SK-N-MC (cell line): ENCODE measurements at places on chromosomes 11 and 22.

DNA sequence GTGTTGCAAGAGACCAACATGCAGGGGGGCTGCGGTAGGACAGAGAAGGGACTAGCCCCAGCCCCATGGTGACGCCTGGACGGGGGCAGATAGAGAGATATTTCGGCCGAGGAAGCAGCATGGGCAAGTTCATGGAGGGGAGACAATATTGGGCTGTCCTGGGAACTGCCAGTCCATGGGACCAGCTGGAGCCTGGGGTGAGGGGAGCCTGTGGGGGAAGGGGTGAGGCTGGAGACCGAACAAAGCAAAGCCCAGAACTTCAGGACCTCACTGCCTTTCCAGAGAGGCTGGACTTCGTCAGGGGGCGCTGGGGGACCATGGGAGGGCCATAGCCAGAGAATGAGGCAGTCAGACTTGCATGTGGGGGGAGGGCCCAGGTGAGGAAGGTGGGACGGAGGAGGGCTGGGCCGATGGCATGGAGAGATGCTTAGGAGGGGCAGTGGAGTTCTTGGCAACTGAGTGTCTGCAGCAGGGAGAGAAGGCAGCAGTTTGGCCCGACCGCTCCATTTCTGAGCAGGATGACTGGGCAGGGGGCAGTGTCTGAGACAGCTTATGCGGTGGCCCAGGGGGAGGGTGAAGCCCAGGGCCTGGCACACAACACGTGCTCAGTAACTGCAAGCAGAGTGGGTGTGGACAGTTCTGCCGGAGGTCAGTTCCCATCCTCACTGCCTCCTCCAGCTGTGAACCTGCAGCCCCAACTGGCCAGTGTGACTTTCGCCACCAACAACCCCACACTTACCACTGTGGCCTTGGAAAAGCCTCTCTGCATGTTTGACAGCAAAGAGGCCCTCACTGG lies 712 bp downstream of the UPK3A start:
- DNase-seq, result no peak

DNA sequence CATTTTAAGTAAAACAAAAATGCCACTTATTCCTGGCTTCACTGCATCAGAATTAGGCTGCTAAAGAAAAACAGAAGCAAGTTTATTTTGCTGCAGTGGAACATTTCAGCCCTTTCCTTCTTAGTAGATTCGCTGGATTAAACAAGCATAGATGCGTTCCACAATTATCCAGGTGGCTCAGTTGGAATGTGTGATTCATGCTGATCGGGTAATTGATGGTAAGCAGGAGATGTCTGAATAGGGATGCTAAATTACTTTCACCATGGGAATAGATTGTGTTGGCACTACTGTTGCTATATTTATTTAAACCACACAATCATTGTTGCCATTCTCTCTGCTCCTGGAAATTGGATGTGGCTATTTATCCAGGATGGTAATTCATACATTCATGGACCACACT lies 440.1 kb upstream of the DDI1 start:
- no peak for DNase-seq

DNA sequence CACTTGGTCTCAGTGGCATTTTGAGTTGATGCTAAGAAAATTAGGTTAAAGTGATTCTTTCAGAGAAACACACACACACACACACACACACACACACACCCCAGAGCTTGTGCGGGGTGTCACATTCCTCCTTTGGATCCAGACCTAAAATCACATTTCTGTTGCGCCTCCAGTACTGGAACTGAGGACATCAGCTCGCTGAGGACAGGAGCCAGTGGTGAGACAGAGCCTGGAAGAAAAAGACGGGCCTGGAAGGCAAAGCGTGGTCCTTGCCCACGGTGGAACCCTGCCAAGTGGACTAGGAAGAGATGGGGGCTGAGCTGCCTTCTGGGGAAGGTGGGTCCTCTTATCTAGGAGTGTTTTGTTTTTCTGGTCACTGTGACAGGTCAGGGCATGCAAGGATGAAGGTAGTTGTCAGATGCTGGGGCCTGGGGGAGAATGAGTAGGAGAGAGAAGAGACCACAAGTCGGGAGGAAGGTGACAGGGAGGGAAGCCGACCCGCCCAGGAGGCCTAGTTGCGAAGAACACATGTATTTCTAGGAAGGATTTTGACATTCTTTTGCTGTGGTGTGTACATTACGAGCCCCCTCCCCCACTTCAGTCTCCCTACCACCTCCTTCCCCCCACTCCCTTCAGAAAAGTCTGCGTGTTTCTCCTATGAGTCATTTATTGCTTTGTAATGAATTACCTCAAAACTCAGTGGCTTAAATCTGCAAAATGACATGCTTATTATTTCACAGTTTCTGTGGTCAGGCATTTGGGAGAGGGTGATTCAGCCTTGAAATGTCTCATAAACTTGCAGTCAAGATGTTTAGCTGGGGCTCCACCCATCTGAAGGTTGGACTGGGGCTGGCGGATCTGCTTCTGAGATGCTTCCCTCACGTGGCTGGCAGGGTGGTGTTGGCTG lies 4.8 kb upstream of the ELFN2 start:
- no peak for DNase-seq

DNA sequence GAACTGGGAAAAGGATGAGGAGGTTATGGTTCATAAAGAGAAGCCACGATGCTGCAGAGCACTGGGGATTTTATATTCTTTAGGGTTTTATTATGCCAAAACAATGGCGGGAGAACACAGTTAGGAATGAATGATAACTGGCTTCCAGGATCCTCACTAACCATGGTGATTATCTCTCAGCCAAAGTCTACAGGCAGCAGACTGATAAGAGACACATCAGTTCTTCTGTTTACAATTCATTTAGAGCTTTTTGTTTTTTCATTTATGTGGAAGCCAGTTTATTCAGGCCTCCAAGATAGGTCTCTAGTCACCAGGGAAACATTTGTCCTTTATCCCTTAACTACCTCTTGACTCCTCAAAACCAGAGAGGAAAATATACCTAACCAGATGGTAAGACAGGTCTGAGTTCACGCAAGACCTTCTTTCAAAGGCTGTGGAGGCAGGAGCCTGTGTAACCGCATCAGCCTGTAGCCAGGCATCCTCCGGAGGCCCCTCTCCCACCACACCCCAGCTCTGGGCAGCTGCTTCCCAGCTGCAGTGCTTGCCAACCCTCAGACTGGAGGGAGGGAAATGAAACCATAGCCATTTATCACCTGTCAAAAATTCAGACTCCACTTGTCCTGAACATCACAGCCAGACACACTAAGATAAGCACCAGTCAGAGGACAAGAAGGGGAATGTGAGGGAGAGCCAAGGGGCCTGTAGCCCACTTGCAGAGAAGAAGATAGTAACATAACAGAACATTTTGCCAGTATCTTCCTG lies 57.2 kb upstream of the FAM181B start:
- no peak for DNase-seq

DNA sequence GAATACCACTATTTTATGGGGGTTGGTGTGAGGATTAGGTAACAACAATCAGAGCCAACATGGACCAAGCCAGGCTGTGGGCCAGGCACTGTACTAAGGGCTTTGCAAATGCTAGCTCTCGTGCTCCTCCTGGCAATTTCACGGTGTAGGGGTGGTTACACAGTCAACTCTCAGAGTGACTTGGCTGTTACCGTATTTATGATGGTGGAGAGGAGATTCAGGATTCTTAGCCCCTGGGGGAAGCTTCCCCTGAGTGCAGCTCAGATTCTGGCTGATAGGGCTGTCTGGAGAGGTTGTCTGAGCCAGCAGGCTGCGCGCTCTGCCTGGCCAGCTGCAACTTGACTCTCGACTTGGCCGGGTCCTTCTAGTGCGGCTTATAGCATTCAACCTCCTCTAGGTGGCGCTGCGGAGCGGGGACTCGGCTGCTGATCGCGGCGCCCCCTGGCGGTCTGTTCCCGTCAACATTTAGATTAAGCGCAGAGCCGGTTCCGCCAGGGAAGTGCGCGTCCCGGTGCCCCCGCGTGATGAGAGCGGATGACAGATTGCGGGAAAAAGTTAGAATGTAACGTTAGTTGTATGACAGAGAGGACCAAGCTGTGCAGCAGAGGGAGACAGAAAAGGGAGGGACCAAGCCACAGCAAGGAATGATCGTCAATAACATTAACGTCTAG lies 4.5 kb upstream of the NCF4 start:
- DNase-seq, result peak; percentile 5

DNA sequence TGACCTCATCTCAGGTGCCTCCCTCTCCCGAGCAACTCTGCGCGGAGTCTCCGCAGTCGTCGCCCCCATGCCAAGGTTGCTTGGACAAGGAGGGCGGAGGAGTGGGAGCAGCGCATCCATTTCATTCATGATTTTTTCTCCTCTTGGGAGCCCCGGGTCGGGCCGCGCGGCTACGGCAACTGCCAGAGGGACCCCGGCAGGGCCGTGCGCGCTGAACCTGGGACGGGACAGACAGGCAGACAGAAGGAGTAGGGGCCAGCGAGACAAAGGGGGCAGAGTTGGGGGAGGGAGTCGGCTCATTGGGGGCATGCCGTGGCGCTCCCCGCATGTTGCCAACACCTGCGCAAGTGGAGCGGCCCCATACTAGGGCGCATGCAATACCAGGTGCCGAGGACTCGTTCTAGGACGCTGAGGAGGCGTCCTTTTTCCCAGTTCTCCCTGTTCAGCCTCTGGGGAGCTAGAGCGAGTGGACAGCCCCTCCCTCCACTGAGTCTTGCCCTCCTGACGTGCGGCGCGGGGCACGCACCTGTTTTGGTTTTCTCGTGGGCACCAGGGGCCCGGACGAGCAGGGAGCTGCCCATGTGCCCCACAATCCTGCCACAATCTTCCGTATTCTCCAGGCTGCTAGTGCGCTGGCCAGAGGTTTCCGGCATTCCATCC lies 501 bp upstream of the PTPN5 start:
- DNase-seq, result no peak

GRCh38 chr11:108622341-108622740 lies 28.8 kb upstream of the EXPH5 start:
- no peak for DNase-seq

DNA sequence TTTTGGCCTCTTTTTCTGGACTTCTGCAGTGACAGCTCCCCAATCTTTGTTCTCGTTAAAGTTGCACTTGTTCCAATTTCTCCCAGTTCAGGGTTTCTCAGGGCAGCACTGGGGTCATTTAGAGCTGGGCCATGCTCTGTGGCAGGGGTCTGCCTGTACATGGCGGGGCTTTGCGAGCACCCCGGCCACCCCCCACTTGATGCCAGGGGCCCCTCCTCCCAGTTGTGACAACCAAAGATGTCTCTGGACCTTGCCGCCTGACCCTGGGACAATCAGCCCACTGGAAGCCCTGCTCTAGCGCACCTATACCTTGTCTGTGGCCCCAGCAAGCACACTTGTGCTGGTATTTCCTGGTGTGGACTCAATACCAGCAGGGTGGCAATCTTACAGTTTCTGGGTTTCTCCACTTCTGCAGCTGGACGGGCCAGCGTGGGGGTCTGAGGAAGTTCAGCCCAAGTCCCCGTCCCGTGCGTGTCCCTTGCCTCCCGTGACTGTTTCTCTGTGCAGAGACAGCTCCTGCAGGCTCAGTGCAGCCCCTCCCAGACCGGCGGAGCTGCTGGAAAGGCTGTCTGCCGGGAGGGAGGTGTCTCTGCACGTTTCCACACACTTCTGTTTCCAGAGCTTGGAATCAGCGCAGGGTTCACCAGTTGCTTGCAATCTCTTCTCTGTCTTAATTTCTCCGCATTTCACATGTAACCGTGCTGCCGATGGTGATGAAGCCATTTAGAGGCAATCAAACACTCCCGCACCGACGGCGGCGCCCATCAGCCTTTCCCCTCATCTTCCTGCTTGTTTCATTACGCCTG lies 1328.9 kb downstream of the BRD1 start:
- no peak for DNase-seq

- no peak for DNase-seq
Measured at GRCh38 chr11:106447631-106448191, 370.2 kb downstream of the AASDHPPT start.

DNA sequence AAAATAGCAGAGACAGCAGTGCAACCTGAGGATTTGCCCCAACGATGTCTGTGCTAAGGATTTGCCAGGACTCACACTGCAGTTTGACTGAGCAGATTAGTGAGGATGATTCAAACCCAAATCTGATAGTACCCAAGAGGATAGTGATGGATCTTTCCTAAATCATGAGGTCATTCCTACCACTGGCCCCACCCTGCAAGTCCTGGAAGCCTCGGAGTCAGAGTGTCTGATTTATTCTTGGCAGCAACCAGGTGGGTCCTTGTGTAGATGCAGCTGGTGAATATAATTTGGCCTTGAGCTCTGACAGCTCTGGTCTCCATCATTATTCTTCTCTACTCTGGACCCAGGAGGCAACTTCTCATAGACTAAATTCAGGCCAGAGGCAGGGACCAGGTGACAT lies 179.3 kb upstream of the RAG2 start:
- no peak for DNase-seq

DNA sequence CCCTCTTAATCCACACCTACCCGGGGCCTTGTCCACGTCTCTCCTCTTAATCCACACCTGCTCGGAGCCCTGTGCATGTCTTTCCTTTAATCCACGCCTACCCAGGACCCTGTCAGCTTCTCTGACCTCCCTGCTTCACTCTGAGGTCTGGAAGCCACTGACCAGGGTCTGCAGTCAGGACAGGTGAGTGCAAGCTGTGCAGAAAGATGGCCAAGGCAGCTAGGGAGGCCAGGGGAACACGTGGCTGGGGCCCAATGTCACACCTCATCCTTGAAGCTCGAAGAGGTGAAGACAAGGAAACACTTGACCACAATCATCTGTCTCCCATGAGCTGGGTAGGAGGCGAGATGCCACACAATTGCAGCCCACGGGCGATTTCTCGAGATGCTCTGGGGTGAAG lies 1516.9 kb downstream of the BRD1 start:
- DNase-seq, result no peak

- DNase-seq, result no peak
Measured at GRCh38 chr22:26380072-26380830, 48.8 kb upstream of the ASPHD2 start.

GRCh38 chr22:49205483-49205800 lies 622.2 kb downstream of the BRD1 start:
- no peak for DNase-seq

DNA sequence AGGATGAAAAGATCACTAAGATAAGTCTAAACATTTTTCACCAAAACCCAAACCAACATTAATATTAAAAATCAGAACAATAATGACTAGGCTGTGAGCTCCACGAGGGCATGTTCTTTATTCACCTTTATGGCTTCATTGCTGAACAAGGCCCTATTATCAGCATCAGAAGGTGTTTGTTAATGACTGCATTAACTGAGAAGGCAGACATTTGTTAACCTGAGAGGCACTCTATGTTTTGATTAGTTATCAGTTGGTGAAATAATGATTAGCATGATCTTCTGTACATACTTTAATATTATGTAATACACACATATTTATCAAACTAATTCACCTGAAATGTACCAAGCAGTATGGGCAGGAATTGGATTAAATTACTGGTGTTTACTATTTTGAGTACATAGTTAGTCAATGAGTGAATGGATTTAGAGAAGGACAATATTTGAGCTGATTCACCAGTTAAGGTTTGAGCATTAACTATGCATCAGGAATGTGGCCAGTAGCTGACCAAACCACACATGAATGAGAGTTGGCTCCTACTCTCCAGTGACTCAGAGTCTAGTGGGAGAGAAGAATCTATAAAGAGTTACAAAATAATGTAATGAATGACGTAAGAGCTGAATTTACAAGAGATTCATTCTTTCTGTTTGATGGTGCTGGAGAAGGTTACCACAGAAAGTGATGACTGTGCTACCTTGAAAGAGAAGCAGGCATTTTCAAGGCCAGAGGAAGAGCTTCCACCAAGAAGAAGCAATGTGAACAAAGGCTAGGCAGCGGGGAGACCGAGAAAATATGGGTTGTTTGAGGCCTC lies 6.7 kb downstream of the IL18 start:
- no peak for DNase-seq

- DNase-seq, result no peak
Measured at GRCh38 chr11:33383075-33383919, 126.1 kb downstream of the HIPK3 start.
